ENCODE measurements at places on chromosomes 6 and 20.
A peak's percentile ranks its signal among the peaks of the same experiment; 100 is the strongest.

- DNase-seq, result peak; percentile 79
Measured at GRCh38 chr6:27503436-27504030, 30.6 kb upstream of the ZNF184 start.

- no peak for DNase-seq
Measured at GRCh38 chr6:103799971-103800670, 1059.6 kb downstream of the HACE1 start.

DNA sequence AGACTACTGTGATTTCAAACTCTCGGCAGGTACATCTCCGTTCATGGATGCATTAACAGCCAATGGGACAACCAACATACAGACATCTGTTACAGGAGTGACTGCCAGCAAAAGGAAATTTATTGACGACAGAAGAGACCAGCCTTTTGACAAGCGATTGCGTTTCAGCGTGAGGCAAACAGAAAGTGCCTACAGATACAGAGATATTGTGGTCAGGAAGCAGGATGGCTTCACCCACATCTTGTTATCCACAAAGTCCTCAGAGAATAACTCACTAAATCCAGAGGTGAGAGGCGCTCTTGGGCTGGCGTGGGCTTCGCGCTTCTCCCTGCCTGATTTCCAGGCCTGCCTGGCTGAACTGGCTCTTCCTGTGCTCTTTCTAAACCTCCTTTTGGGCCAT, 68.4 kb downstream of the RPP40 start:
- DNase-seq, result no peak

DNA sequence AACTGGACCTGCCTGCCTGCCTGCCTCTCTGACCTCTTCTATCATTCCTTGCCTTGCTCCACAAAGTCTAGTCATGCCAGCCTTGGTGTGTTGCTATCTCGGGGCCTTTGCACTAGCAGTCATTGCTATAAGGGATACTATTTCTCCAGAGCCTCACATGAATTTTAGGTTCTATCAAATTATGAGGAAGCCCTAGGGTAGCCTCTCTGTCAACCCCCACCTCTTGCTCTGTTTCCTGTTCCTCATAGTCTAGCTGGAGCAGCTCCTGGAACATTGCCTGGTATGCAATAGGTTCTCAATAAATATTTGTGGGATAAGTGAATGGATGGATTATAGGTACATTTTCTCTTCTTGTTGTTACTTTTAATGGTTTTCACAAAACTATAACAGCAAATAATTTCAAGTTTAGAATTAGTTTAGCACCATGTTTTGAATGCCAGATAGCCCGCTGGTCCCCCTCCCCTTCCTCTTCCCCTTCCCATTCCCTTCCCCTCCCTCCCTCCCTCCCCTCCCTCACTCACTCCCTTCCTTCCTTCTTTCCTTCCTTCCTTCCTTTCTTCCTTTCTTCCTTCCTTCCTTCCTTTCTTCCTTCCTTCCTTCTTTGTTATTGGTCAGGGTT, 46.9 kb upstream of the DTNBP1 start:
- no peak for DNase-seq

GRCh38 chr6:19811397-19812079, 25.6 kb upstream of the ID4 start:
- DNase-seq, result no peak

DNA sequence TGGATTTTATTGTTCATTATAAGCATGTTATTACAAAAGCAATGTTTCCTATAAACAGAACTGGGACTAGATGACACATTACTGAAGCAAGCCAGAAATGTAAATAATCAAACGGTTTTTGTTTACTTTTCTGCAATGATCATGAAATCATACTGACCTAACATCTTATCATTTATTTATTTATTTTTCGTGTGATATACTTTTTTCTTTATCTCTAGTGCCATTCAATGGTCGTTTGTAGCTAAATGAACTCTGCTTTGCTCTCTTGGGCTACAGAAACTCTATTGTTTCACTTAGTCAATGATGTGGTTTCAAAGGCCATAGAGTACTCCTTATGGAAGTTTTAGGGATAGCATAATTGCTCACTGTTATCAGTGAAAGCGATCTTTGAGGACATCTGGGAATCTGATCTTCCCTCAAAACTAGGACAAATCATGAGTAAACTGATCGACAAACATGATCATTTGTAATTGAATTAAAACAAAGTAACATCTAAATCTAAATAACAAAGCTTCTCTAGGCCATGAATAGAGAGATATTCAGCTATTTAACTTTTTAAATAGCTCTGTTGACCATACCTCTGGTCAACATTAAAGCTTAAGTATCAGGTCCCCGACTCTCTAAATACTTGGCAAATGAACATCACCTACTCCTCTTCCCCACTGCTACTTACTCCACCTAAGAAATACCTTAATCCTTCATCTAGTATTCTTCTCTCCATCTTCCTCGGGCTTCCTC, 933.4 kb downstream of the TFAP2A start:
- peak; percentile 52 for DNase-seq
